ENCODE measurements at places on chromosomes 12 and 14.

DNA sequence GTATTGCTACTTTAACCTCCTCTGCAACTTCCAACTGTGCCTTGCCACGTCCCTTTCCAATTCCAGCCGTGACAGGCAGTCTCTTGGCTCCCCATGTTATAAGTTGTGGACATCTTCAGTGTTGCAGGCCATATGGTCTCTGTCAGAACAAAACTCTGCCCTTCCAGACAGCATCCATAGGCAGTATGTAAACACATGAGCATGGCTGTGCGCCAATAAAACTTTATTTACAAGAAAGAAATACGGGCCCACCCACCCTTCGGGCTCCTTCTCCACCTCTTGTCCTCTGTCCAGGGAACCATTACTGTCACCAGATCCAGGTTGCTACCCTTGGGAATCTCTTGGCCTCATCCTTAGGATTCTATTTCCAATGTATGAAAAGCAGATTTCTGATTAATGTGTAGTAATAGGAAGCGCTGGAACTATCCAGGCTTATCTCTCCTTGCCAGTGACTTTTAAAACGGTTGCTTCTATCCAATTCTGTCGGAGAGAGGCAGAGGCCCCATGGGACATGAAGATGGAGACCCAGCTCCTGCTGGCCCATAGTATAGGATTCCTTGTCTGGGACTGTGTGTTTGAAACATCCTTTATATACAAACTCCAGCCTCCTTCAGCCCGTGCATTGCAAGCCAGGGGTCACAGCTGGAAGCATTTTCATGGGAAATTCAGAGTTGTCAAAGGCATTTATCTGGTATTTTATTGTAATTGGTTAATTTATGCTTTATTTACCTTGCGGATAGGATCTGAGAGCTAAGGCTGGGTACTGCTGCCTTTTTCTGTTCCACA, 114.4 kb downstream of the ZNF664 start:
- no peak for DNase-seq

DNA sequence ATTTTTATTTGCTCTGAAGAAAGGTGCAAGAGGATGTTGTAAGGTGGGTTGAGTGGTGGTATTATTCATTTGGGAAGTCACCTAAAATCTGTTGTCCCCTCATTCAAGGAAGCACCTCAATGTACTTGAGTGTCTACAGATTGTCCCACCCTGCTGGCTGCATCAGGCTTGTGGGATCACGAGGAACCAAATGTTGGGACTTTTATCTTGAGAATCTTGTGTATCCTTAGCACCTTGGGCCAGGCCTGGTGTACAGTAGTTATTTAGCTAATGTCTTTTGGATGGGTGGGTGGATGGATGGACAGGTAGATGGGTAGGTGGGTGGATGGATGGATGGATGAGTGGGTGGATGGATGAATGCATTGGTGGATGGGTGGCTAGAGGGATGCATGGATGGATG, 519.3 kb downstream of the BCL11B start:
- no peak for DNase-seq

GRCh38 chr12:8846305-8846704, 23.9 kb downstream of the A2ML1 start:
- DNase-seq: no peak

GRCh38 chr14:54680651-54681050, 113.7 kb downstream of the SAMD4A start:
- no peak for DNase-seq

GRCh38 chr12:91877022-91877421, 268.6 kb downstream of the BTG1 start:
- DNase-seq: peak; percentile 77

- no peak for DNase-seq
Measured at GRCh38 chr12:3904999-3905398, 31.8 kb upstream of the PARP11 start.

- DNase-seq: no peak
Measured at GRCh38 chr12:14575585-14575984, 7.9 kb upstream of the PLBD1 start.

DNA sequence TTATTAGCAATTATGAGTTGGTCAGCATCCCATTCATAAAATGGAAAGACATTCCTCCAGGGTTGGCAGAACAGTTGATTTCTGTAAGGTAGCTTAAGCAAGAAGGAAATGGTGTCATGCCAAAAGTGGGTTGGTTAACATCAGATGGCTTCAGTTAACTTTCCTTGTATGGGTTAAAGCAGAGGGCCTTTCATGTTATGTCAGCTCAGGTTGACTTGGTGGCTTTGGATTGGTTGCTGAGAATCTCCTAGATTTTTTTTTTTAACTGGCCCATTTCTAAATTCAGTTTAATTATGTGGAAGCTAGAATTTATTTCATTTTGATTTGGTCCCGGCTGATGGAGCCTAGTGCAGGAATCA, 87.8 kb downstream of the BBS10 start:
- DNase-seq: no peak

GRCh38 chr12:11431486-11431885, 36.1 kb upstream of the PRB2 start:
- peak; percentile 30 for DNase-seq

DNA sequence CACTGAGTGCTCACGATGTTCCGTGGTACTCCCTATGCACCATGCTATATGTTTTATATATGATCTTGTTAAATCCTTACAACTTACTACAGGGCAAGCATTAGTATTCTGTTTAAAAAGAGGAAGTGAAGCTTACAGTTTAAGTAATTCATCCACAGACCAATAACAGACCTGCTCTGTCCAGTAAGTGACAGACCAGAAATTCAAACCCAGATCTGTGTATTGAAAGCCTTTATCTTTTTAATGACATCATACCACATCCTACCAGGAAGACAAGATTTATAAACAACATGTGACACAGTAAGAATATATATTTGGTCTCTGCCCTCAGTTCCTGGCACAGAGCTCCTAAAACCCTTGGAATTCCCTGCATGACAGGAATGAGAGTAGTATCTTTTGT, 206.5 kb downstream of the STXBP6 start:
- DNase-seq: no peak

DNA sequence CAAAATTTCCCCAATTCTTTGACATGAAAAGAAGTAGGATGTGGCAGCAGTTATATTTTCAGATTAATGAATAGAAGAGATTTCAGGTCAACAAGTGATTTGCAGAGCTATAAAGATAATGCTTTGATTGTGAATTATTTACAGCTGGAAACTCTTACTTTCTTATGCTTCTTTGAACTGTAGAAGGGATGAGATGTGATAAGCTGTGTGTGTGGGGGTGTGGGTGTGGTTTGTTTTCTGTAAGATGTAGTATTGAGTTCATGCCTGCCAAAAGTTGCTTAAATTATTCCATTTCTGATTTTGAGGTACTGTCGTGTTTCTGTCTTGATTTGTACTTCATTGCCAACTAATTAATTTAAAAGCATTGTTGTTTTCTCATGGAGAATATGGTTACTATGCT, 22.7 kb downstream of the AEBP2 start:
- peak; percentile 21 for DNase-seq

- DNase-seq: no peak
Measured at GRCh38 chr12:32108787-32109186, 2.1 kb downstream of the BICD1 start.

GRCh38 chr14:38226366-38226765, 18.7 kb downstream of the SSTR1 start:
- no peak for DNase-seq

- no peak for DNase-seq
Measured at GRCh38 chr12:32010631-32011336, 51.6 kb downstream of the RESF1 start.

DNA sequence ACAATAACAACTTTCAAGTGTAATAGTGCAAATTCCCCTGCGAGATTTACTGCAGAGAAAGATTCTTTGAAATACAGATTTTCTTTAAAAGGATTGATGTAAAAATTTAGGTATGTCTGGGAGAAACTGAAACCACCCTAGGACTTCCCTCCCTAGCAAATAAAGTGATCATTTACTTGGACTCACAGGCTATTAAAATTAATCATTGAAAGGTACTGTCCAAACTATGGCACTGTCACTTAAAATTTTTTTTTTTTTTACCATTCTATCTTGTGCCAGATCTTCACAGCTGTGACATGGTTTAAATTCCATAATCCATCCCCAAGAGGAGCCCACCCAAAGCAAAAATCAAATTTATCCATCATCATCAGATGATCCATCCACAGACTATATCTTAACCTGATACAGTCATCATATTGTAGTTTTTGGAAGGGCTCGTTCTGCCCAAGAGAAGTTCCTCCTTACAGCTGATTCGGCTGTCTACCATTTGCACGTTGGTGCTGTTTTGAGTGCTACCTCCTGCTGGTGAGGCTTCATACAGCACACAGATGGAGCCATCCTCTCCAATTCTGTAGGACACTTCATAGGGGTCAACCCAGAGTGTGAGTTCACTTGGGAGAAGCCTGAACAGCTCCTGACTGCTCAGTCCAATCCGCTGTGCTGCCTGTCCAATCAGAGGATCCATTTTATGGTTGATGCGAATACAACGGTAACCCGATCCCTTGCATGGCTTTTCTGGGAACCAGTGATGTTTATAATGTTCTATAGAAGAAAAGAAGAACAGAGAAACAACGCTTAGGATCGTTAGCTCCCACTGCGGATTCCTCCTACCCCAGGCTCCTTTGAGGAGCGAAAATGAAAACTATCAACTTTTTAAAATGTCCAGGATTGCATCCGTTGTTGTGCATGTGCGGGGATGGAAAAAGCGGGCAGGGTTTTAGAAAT, 1.7 kb downstream of the BTG1 start:
- DNase-seq: peak; percentile 75

DNA sequence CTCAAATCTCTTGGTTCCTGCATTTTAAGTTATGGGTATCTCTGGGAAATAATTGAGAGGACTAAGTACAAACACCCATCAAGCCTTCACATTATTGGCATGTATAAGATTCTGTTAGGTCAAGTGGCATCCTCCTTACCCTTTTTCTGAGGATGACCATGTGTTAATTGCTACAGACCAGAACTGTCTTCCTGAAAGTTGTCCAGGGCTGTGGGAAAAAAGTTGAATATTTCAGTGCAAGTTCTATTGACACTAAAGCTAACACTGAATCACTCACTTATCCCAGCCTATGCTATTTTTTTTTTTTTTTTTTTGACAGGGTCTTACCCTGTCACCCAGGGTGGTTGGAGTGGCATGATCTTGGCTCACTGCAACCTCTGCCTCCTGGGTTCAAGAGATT, 130.1 kb upstream of the HIF1A start:
- no peak for DNase-seq

DNA sequence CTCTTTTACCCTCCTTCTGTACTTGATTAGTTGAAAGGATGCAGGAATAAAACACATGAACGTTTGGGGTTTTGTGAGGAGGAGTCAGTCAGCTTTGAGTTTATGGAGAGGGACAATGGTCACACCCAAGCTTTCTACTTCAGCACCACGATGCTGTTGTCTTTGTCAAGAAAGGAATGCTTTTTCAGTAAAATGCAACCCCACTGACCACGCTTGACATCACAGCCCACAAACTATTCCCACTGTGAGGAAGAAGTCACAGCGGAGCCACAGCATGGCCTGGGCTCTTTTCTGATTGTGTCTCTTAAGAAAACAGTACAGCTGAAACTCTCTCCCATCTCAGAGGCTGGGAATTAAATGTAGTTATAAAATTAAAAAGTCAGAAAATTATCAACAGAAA, 135.2 kb downstream of the APAF1 start:
- no peak for DNase-seq

- no peak for DNase-seq
Measured at GRCh38 chr12:99549651-99550050, 97.9 kb upstream of the GARIN6 start.

DNA sequence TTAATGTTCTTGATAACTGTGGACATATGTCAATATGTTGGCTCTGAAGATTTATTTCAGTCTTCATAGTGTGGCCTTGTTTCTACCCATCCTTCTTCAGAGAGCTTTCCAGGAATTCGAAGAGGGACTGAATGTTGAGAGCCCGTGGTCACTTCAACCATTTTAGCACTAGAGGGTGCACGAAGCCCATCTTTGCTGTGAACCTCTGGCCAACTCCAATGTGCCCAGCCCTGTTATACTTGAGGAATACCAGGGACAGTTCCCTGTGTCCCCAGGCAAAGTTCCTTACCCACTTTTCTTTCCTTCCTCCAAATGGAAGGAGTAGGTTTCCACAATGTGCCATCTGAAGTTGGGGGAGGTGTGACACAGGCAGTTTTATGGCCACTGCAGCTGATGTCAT, 603.5 kb downstream of the RPL10L start:
- DNase-seq: no peak

- no peak for DNase-seq
Measured at GRCh38 chr14:33689680-33690079, 261.2 kb downstream of the EGLN3 start.

- DNase-seq: no peak
Measured at GRCh38 chr12:2009623-2010022, 5.4 kb upstream of the DCP1B start.

- no peak for DNase-seq
Measured at GRCh38 chr12:61536525-61536924, 723.7 kb upstream of the USP15 start.

GRCh38 chr12:91610561-91610960, 427.9 kb upstream of the DCN start:
- no peak for DNase-seq

- no peak for DNase-seq
Measured at GRCh38 chr14:51202914-51203665, 37.0 kb upstream of the TMX1 start.

DNA sequence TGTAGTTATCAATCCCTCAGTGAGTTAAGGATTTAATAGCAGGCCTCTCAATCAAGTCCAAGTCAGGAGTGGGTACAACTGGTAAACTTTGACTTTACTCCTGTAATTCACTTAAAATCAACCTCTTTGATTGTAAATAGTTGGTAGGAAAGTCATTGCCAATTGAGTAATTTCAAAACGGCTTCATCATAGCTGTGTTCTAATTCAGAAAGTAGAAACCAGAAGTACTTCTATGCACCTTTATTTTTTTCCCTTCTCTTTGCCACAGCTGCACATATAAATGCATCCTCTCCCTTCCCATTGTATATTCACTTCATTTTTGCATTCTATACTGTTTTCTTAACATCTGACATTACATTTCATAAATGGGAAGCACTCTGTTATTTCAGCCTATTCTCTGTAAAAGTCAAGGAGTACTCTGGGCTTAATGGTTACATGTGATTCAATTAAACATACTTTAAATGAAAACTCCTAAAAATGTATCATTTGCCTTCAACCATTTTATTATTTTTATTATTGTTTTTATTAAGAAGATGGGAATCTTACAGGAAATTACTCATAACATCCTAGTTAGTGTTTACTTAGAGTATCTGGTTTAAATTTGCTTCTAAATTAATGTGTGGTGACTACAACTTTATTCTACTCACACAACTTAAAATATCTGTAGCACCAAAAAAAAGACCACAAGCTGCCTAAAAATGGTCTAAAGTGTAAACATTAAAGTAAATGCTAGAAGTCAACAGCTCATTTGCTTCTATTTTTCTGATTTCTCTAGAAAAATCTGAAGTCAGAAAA, 171.2 kb downstream of the CEP128 start:
- DNase-seq: no peak

Measured in stimulated activated CD4-positive, alpha-beta T cell treated with anti-CD3 and anti-CD28 coated beads, Interleukin-15, amount 100 ng/mL, for 24 hours (primary cell).